Tracheal epithelial cell (primary cell): ENCODE measurements at places on chromosomes 2 and 18. TPM values are rescaled to one million over a fixed set of nuclear protein-coding genes. Genes with fewer than 3 reads are reported as not detected.

Gene KCNS3
- total RNA-seq = 3.0 and 20.2 TPM in 2 replicates

Gene NYAP2
- under 0.01 TPM in 1 of 2 replicates, not detected in the other for total RNA-seq

Gene NOL4
- total RNA-seq = under 0.01 TPM in 1 of 2 replicates, not detected in the other

Gene PKDCC
- 1.3 and 1.9 TPM in 2 replicates for total RNA-seq

Gene RNF125
- 0.72 and 1.5 TPM in 2 replicates for total RNA-seq

Gene RELCH
- total RNA-seq = 19.3 and 32.8 TPM in 2 replicates

Gene CNDP1
- not detected in 2 replicates for total RNA-seq

Gene PRKAG3
- total RNA-seq = not detected in 2 replicates

Gene RGPD3
- 0.21 and 0.24 TPM in 2 replicates for total RNA-seq

Gene IL36A
- total RNA-seq = 1.7 and 3.0 TPM in 2 replicates

Gene SLC9A2
- total RNA-seq = under 0.01 and 1.2 TPM in 2 replicates

Gene SDC1
- 788 and 1,471 TPM in 2 replicates for total RNA-seq

Gene PFN4
- 0.21 and 0.48 TPM in 2 replicates for total RNA-seq

Gene KCNIP3
- 11.1 TPM in 1 of 2 replicates, not detected in the other for total RNA-seq

Gene ASB18
- total RNA-seq = not detected in 2 replicates

Gene MC5R
- total RNA-seq = not detected in 2 replicates

Gene C2orf15
- 1.7 TPM in 1 of 2 replicates, not detected in the other for total RNA-seq

Gene NRP2
- 19.8 and 35.6 TPM in 2 replicates for total RNA-seq

Gene RTP5
- total RNA-seq = not detected in 2 replicates
